ENCODE measurements at places on chromosomes 1 and 21.

GRCh38 chr1:185367218-185367617 lies 50.2 kb upstream of the IVNS1ABP start:
- DNase-seq, result no peak

DNA sequence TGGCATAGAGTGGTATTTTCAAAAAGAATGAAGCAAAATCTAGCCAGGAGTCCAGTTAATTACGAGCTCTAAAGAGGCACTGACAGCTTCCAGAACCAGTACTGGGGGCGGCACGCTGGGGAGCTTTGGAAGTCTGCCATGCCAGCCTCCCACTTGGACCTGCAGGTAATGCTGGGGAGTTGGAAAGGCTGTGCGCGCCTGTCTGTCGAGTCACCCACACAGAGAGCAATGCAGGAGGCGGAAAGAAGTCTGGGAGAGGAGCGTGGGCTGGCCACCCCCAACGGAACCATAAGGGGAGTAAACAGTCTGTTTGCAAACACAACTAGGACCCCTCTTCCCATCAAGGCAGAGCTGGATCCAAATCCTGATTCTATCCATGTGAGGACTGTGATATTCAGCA lies 84.5 kb downstream of the BEND5 start:
- no peak for DNase-seq

DNA sequence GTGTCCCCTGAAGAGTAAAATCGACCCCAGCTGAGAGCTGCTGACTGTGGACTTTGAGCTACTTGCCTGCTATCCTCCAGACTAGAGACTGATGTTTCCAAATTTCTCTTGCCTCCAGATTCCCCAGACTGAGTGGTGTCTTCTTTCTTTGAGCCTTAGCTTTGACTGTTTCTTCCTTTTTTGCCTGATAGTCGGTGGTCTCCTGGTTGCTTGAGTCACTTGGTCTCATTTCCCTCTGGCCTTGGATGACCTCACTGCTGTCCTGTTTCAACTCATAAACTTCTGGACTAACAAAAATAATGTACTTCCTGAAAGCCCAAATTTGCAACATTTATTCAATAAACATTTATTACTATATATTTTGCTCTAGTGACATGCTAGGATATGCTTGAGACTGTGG lies 52.9 kb upstream of the DIPK1A start:
- DNase-seq, result no peak

DNA sequence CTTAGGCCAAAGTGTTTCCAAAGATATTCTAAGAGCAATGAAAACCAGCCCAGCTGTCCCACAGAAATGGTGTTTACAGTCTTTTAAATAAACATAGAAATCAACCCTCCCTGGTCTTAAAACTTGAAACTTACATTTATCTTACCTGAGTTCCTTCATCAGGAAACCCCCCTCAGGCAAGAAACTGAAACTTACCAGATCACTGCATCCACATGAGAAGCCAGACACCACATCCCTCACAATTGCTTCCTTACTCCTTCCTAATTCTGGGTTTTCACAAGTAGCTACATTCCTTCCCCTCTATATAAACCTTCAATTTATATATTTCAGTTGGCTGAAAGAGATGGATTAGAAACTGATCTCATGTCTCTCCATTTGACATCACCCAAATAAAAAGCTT lies 563.0 kb upstream of the CHRM3 start:
- no peak for DNase-seq

DNA sequence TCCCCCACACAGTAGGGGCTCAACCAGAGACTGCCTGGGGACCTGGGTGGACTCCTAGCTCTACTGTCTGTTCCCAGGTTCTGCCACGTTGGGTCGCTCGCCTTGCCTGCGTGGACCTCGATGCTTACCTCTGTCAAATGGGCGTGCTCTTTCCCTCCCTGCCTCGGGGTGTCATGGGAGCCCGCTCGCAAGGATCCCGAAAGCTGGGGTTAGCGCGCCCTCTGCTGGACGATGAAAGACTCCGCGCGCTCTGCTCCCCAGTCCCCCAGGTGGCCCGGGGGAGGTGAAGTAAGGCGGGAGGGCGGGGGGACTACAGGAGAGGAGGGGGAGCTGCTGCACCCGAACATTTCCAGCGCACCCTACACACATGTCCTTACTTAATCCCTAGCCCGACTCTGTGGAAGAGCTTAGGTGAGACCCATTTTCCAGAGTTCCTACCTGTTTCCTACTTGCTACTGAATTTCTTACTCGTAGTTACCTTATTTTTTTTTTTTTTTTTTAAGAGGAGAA lies 2.3 kb upstream of the BSND start:
- peak; percentile 89 for DNase-seq

DNA sequence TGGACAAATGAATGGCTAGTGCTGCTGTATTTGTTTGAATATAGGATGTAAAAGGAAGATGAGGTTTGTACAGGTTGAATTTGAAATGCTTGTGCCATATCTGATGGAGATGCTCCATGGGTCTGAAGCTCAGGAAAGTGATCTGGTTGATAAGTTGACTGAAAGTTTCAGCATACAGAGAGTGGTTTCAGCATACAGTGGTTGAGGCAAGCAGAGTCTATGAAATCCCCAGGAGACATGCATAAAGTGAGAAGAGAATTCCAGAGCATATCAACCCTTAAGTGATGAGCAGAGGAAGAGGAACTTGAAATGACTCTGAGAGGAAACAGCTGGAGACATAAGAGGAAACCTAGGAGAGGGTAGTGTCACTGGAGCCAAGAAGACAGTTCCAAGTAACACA lies 21.7 kb downstream of the TCHHL1 start:
- no peak for DNase-seq

DNA sequence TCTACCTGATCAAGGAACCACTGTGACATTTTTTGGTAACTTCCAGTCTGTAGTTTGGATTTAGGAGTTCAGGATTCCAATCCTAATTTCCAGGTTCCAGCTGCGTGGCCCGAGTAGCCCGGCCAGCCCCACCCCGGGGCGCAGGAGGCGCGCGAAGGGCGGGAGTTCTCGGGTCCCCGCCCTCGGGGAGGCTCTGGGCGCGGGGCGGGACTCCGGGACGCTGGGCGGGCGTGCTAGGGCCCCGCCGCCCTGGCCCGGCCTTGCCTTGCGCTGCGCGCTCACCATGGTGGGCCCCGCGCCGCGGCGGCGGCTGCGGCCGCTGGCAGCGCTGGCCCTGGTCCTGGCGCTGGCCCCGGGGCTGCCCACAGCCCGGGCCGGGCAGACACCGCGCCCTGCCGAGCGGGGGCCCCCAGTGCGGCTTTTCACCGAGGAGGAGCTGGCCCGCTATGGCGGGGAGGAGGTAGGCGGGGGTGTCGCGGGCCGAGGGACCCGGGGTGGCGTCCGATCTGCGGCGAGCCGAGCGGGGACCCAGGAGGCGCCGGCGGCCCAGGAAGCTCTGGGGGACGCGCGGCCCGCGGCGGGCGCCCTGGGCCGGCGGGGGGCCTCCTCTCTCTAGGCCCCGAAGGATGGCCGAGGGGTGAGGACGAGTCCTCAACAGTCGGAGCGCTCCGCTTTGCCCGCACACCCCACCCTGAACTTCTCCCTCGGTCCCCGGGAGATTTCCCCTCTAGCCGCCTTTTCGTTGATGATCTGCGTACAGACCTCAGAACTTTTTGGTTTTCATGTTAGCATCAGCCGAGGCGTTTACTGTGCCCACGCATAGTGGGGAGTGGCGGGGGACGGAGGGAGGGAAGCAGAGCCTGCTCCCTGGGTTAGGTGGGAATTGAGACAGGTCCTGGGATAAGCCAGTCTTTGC lies at the start of gene NENF:
NENF (plus strand) TSS at position 260 of the 916 bp plus-strand sequence; CDS start at position 284, 24 bp downstream.
- DNase-seq, result peak; percentile 93

DNA sequence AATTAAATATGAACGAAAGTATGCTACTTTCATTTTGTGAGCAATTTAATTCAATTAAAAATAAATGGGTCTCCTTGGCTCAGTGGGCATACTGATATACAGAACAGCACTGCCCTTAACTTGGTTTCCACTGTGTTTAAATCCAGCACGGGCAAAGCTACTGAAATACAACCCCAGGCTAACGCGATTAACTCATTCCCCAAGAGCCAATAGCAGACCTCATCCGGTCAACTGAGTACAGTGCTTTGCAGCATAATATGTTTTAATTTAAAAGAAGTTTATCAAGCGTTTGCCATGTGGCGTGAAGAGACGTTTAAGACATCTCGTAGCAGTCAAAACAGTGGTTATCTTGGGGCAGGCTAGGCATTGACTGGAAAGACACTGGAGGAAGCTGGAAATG lies 118.6 kb downstream of the PROX1 start:
- DNase-seq, result no peak

- no peak for DNase-seq
Measured at GRCh38 chr21:40461008-40461407, 385.9 kb downstream of the DSCAM start.

- DNase-seq, result peak; percentile 86
Measured at GRCh38 chr1:54944610-54945392, 35.6 kb upstream of the TMEM61 start.

DNA sequence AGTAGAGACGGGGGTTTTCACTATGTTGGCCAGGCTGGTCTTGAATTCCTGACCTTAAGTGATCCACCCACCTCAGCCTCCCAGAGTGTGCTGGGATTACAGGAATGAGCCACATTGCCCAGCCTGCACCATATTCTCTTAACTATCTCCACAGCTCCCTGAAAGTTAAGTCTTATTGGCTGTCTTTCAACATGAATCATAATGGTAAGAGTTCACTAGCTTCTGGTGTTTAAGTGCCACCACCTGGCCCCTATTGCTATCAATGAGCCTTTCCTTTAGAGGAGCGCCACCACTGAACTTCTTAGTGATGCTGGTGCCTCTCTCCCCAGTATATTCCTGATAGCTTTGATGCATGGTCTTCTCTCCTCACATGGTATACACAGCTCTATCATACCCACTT lies 15.7 kb downstream of the ZFYVE9 start:
- no peak for DNase-seq

GRCh38 chr1:33143698-33144097 lies 38.1 kb downstream of the TRIM62 start:
- DNase-seq, result no peak

DNA sequence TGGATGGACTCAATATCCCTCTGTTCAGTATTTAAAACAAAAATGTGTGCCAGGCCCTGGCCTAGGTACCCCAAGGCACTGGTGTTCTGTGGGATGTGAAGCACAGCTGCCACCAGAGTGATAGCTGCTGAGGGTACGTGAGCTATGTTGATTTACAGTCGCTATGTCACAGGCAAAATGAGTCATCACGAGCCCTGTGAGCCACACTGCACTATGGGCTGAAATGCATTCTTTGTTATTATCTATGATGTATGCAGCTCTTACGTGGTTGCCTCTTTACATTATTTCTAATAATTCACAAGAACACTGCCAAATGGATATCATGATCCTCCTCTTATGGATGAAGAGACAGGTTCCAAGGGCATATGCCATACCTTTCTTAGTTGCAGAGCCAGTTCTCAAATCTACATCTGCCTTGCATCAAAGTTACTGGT lies 2.1 kb downstream of the TEX38 start:
- DNase-seq, result no peak

GRCh38 chr1:178847396-178847849 lies 23.5 kb downstream of the ANGPTL1 start:
- no peak for DNase-seq

- DNase-seq, result no peak
Measured at GRCh38 chr21:37927711-37928110, 11.5 kb upstream of the KCNJ6 start.

DNA sequence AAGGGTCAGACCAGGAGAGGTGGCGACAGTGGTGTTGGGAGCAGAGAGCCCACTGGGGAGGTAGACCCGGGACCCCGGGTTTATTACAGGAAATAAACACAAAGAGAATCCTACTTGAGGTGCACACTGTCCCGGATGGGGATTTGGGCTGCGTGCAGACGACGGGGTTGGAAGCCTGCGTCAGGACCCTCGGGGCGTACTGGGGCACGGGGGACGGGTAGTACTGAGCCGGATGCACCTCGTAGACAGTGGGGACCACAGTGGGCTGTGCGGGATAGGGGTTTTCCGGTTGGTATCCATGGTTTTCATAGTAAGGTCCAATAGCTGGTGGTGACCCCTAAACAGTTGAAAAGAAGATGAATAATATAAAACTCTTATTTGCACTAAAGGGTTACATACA lies 13.7 kb downstream of the TMPRSS2 start:
- DNase-seq, result no peak

GRCh38 chr1:241630005-241630404 lies 10.2 kb downstream of the CHML start:
- DNase-seq, result no peak

DNA sequence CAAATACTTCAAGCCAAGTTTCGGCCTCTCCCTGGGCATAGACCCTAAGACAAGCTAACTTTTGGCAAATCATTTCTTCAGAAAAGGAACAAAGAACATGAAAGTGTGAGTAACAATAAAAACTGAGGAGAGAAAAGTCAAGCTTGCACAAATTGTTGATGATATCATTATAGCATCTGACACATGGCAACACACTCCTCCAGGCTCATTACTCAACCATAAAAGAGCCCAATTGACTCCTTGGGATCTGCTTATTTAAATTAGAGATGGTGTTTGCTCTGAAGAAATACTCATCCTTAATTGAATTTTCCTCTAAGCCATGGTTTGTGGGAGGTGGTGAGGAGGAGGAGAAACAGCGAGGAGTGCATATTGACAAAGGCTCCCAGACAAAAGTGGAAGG lies 54.5 kb downstream of the TNFSF4 start:
- DNase-seq, result no peak

GRCh38 chr1:5979536-5980313 lies 12.5 kb downstream of the NPHP4 start:
- no peak for DNase-seq

DNA sequence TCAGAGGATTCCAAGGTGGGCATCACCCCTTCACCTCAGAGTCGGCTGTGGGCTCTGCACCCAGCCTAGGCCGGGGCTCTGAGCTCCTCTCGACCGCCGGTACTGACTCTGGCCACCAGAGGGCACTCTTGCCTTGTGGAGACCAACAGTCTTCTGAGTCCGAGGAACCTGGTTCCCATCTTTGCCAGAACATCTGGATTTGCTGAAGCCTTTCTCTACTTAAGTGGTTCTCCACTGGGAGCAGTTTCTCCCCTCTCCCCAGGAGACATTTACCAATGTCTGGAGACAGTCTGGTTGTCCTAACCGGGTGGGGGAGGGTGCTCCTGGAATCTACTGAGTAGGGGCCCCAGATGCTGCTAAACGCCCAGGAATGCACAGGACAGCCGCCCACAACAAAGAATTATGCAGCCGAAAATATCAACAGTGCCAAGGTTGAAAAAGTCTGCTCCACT lies 9.4 kb downstream of the ETV3L start:
- DNase-seq, result peak; percentile 93

GRCh38 chr1:203215573-203215972 lies 13.9 kb downstream of the CHIT1 start:
- DNase-seq, result peak; percentile 39
